ENCODE measurements at places on chromosomes 16 and 17. TPM values are rescaled to one million over a fixed set of nuclear protein-coding genes. Genes with fewer than 3 reads are reported as not detected.

CCL1 gene
- 4.8 TPM for total RNA-seq

TRPV3 gene
- 0.13 TPM for total RNA-seq

GPR179 gene
- 0.08 TPM for total RNA-seq

CALCOCO2 gene
- total RNA-seq = 162 TPM

TEKT3 gene
- total RNA-seq = 0.25 TPM

SPIRE2 gene
- total RNA-seq = 1.8 TPM

THOC6 gene
- 42.4 TPM for total RNA-seq

GPS2 gene
- 74.7 TPM for total RNA-seq

BRD7 gene
- 93.3 TPM for total RNA-seq

CCL4L2 gene
- 4.0 TPM for total RNA-seq

Measured in activated CD4-positive, alpha-beta memory T cell treated with anti-CD3 and anti-CD28 coated beads, Interleukin-2, amount 10 ng/mL, durations not matched to agents 7 days and 5 days (primary cell).